ENCODE measurements at places on chromosomes 1 and 21. TPM values are rescaled to one million over a fixed set of nuclear protein-coding genes. Genes with fewer than 3 reads are reported as not detected.

Gene ADORA3
- not detected for total RNA-seq

Gene SPATA45
- total RNA-seq: not detected

GRCh38 chr1:119531606-119532323 lies 24.8 kb downstream of the HSD3B1 start:
- no peak for DNase-seq

GRCh38 chr1:149936170-149936991 lies at the start of gene MTMR11:
MTMR11 (minus strand) TSS chr1:149936879; CDS start chr1:149936647, 232 bp downstream.
- DNase-seq: no peak

- no peak for DNase-seq
Observed at GRCh38 chr1:212974711-212975110, 24.4 kb downstream of the VASH2 start.

DNA sequence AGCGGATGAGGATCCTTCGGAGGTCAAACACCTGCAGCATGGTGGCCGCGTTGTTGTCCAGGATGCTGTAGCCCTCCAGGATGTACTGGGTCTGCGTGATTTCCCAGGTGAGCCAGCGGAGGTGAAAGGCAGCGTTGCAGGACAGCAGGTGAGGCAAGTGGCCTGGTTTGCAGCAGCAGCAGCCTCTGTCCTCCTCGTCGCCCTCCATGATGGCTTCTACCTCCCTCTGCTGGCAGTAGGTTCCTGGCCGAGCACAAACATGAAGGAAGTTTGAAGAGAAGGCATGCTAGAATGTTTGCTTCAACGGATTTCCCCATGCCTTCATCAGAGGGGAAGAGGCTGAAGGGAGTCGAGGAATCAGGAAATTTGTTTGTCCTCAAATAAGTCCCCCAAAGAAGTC lies 74.7 kb downstream of the NTPCR start:
- no peak for DNase-seq

Measured in epithelial cell of proximal tubule (primary cell).